ENCODE measurements at places on chromosomes 16 and 17. TPM values are rescaled to one million over a fixed set of nuclear protein-coding genes. Genes with fewer than 3 reads are reported as not detected.
A peak's percentile ranks its signal among the peaks of the same experiment; 100 is the strongest.

TMEM219 gene
- 43.8 TPM for total RNA-seq

MILR1 gene
- total RNA-seq = not detected

ACSM2A gene
- total RNA-seq = 0.17 TPM

DNA sequence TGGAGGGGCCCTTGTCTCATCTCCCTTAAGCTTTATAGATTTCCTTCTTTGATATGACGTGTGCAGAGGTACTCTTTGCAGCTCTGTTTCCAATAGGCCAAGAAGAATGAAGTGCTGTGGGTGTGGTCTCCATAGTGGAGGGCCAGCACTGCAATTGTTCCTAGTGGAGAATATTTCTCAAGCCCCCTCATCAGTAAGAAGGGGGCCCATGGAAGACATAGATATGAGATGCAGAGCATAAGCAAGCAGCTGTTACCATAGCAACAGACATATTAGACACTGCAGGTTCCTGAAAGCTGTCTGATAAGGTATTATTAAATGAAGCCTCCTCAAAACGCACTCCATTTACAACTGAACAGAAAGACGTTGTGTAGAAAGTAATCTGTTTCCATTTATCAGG, 240.7 kb downstream of the ZFHX3 start:
- H3K4me3 ChIP-seq = no peak overlapping the region
- no peak for DNase-seq
- H3K4me1 ChIP-seq = no peaks in the 10 kb centered on the region

DNA sequence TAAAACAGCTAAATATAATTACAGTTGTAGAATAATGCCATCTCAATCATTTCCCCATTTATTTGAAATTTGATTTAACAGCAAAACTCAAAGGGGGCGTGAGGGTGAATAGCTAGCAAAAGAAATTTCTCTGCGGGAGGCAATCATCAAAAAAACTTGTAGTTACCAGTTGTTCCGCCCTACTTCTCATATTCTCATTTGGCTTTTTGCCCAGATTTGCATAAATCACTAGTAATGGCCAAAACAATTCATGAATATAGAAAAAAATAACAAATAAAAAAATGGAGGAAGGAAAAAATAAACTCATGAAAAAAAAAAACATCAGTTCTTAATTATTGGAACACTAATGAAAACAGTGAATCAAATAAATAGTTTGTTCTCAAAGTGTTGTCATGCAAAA, 722.6 kb upstream of the KIF2B start:
- H3K27me3 ChIP-seq = no peaks in the 10 kb centered on the region
- DNase-seq = no peak
- H3K4me3 ChIP-seq = no peak overlapping the region
- H3K27ac ChIP-seq = no peak overlapping the region

DNA sequence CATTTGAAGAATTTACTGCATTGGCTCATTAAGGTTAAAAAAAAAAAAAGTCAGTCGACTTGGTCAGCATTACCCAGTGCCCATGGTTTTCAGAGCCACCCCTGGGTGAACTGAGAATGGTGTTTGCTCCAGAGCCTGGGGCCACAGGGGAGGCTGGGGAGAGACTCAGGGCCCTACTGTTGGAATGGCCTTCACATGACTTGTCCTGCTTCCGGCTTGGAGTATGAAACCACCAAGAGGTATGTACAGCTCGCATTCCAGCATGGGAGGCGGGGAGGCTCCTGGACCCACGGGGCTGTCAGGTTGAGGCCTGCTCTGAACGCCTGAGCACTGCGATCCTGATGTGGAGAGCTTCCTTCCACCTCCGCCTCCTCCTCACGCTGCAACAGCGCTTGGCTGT, 36.8 kb downstream of the MSI2 start:
- no peaks in the 10 kb centered on the region for H3K27me3 ChIP-seq
- no peak overlapping the region for H3K27ac ChIP-seq
- peaks cover 39% of the 10 kb centered on the region for H3K4me1 ChIP-seq
- no peak for DNase-seq

COPZ2 gene
- total RNA-seq = 4.4 TPM

XYLT2 gene
- 65.3 TPM for total RNA-seq

GRCh38 chr17:41618341-41619035, 5.9 kb downstream of the KRT17 start:
- H3K27ac ChIP-seq = no peak overlapping the region
- no peaks in the 10 kb centered on the region for H3K36me3 ChIP-seq
- DNase-seq = no peak
- no peaks in the 10 kb centered on the region for H3K27me3 ChIP-seq
- H3K4me1 ChIP-seq = no peaks in the 10 kb centered on the region

IRX5 gene
- not detected for total RNA-seq

DNA sequence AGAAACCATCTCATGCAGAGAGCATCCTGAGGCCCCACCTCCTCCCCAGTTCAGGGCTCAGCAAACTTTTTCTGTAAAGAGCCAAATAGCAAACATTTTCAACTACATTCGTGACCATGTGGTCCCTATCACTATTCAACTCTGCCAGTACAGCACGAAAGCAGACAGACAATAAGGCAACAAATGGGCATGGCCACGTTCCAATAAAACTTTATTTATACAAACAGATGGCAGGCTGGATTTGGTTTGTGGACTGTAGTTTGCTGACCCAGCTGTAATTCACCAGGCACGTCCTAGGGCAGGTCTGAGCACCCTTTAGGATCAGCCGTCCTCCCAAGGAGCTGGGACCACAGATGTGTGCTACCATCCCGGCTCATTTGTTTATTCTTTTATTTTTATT, 27.1 kb upstream of the GPRC5C start:
- no peak for DNase-seq
- H3K27ac ChIP-seq = no peak overlapping the region
- H3K4me1 ChIP-seq = peaks cover 5% of the 10 kb centered on the region
- peaks cover 8% of the 10 kb centered on the region for H3K27me3 ChIP-seq

UTS2R gene
- 0.14 TPM for total RNA-seq

GRCh38 chr17:14776791-14777190, 475.9 kb downstream of the HS3ST3B1 start:
- H3K27ac ChIP-seq = no peak overlapping the region
- H3K4me1 ChIP-seq = no peaks in the 10 kb centered on the region
- no peaks in the 10 kb centered on the region for H3K36me3 ChIP-seq
- no peak overlapping the region for H3K4me3 ChIP-seq
- no peak for DNase-seq

- no peak overlapping the region for H3K27ac ChIP-seq
- H3K4me3 ChIP-seq = no peak overlapping the region
- no peaks in the 10 kb centered on the region for H3K4me1 ChIP-seq
- no peaks in the 10 kb centered on the region for H3K27me3 ChIP-seq
- no peaks in the 10 kb centered on the region for H3K36me3 ChIP-seq
These were observed 263.8 kb upstream of the ELAC2 start for GRCh38 chr17:13281626-13282025.

PLEKHH3 gene
- 0.77 TPM for total RNA-seq

SYT17 gene
- 1.9 TPM for total RNA-seq

DNA sequence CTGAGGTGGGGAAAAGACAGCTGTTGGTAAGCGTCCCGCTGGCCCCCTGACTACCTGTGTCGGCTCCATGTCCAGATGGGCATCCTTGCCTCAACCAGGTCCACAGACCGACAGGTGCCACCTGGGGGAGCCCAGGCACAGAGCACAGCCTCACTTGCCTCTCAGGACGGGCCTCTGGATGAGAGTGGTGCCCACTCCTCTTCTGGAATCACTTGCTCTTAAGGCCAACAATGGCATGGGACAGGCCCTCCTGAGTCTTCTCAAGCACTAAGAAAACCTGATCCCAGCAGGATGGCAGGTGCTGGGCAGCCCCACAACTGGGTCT, 17.2 kb downstream of the SLC16A3 start:
- no peaks in the 10 kb centered on the region for H3K27me3 ChIP-seq
- H3K27ac ChIP-seq = peak overlapping the region; percentile 20
- no peak overlapping the region for H3K4me3 ChIP-seq

DNA sequence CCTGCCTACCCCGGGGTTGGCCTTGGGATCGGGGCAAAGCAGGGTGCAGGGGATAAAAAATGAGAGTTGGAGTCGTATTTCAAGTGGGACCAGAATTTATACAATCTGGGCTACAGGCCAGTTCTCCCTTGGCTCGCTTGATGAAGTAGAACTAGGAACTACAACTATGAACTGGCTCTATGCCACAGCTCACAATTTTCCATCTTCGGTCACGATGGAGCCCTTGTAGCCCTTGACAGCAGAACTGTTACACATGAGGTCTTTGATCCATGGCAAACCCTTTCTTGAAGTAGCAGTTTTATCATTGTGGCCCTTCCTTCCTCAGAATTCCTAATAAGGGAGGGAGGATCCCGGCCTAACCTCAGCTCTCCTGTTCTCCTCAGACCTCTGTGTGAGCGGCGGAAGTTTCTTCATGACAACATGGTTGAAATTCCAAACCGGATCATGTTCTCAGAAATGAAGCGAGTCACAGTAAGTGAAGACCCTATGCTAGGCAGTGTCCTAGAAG, 17.1 kb downstream of the LIG3 start:
- peaks cover 7% of the 10 kb centered on the region for H3K4me1 ChIP-seq
- H3K27ac ChIP-seq = no peak overlapping the region
- H3K27me3 ChIP-seq = no peaks in the 10 kb centered on the region
- DNase-seq = no peak

RAC3 gene
- total RNA-seq = 11.5 TPM

All from activated CD4-positive, alpha-beta T cell treated with anti-CD3 and anti-CD28 coated beads, Interleukin-2, amount 10 ng/mL, durations not matched to agents 24 days and 14 days (primary cell).